Fibroblast of the aortic adventitia (primary cell): ENCODE measurements at places on chromosomes 11 and 22.

- DNase-seq = no peak
Measured at GRCh38 chr11:71251761-71252268, 562 bp downstream of the SHANK2 start.

GRCh38 chr11:90192869-90193582 lies 29.8 kb downstream of the CHORDC1 start:
- DNase-seq = no peak

DNA sequence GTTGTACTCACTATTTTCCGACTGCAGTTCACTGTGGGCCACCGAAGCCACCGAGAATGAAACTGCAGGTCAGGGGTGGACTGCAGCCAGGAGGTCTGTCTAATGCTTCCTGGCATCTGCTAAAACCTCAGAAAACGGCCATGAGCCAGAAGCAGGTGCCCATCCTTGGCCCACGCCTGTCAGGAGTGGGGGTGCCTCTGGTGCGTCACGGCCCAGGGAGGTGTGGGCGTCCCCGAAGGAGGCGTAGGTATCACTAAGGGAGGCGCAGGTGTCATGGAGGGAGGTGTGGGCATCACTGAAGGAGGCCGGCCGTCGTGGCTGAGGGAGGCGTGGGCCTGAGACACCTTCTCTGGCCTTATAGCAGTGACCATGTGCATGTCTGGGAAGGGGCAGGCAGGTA lies 456.2 kb downstream of the TBC1D22A start:
- DNase-seq = no peak

GRCh38 chr22:36658900-36659299 lies 44.7 kb downstream of the CACNG2 start:
- DNase-seq = no peak

GRCh38 chr11:20551096-20551495 lies 48.3 kb upstream of the SLC6A5 start:
- no peak for DNase-seq

- DNase-seq = no peak
Measured at GRCh38 chr11:80320765-80321164, 879.9 kb upstream of the TENM4 start.

DNA sequence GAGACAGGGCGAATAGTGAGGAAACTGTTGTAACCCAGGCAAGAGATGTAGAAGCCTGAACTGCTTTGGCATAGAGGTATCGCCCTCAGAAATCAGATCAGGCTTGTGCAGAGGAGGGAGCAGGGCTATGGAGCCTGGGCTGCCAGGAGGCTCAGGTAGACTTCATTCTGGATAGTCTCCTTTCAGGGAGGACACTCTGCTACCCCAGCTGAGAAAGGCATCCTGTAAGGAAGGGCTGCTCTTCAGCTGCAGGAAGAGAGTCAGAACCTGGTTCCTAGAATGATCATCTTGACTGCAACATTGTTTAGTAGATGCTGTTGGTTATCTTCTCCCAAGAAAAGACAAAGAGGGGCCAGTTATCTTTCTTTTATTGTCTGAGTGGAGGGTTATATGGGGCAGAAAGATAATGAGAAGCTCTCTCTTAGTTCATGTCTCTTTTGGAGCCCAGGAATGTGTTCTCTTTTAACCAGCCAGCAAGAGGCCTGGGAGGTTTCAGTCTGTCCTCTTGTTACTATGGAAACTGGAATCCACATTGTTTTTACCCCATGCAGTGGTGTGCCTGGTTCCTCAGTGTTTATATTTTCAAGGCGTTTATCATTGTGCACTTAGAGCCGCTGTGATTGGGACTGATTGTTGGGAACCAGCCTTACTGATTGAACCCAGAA lies 95.7 kb downstream of the STIM1 start:
- peak; percentile 69 for DNase-seq

GRCh38 chr11:105149477-105149876 lies 9.9 kb upstream of the CARD18 start:
- no peak for DNase-seq

- DNase-seq = no peak
Measured at GRCh38 chr11:87083029-87083428, 45.3 kb downstream of the TMEM135 start.

DNA sequence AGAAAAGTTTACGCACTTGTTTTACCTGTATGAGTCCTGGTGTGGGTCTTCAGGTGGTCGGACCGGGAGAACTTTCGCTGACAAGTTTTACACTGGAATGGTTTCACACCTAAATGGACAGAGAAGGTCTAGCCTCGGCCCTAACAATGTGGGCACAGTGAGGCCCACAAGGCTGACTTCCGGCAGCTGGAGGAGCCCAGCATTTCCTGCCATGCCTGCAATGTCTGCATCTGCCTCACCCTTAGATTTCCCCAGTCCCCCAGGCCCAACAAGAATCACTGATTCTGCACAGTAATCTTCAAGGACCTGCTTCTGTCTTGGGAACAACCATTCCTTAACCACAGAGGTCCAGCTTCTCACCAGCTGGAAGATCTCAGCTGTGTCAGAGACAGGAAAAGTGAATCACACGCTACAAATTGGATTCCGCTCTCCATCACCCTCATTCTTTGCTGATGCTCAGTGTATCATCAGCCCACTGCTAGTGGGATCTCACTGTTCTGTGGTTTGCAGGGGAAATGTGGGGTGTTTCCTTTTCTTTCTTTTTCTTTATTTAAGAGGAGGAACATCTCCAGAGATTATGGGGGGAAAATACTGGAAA lies 43.3 kb downstream of the WT1 start:
- peak; percentile 91 for DNase-seq

GRCh38 chr11:73792584-73792983 lies 4.9 kb downstream of the MRPL48 start:
- no peak for DNase-seq

DNA sequence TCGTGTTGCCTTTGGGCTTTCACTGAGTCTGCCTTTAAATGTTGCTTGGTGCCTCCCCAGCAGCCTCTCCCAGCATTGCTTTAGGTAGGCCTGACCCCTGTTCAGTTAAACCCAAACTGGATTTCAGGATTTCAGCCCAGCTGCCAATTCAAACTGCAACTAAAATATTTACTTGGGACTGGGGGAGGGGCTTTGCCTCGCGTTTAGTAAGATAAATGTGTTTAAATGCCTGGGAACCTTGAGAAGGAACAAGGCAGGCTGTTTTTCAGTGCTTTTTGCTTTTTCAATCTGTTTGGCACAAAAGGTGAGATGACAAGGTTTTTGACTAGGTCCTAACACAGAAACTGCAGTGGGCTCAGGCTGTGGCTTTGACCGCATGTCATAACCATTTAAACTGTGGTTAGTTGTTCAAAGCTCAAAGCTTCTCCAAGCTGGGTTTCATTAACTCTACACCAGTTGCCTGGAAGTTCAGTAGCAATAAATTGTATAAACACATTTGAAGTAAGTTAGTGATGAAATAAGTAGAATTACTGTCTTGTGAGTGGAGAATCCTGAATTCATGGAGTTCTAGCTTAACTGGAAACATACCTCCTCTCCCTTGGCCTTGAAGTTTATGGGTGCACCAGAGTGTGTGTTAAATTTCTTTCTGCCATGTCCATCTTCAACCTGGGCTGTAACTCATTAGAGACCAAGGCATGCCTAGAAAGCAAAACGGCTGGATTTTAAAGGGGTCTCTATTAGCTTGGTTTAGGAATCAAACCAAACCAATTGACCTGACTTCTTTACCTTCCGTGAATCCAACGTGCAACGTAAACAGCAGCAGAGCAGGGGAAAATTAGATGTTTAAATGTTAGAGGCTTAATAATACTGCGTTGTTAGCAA lies 3.6 kb downstream of the PKNOX2 start:
- DNase-seq = peak; percentile 73

GRCh38 chr11:79939111-79939510 lies 498.3 kb upstream of the TENM4 start:
- no peak for DNase-seq

DNA sequence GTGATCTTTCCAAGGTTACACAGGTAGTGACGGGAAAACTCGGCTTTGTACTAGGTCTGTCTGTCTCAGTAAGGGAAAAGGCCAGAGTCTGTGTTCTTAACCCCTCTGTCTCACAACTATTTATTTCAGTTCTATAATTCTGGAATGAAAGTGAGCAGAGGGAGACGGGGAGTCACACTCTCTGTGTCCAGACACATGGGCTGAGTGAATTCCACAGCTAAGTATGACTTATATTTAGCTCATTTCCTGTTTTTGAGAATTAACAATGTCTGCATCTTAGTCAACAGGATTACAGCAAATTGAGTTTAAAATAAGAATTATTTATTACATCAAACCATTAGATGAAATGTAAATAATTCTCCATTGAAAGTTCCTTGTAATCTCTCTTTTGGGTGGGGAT lies 62.5 kb upstream of the OR4B1 start:
- peak; percentile 46 for DNase-seq
